ENCODE measurements at places on chromosomes 7 and 10.

DNA sequence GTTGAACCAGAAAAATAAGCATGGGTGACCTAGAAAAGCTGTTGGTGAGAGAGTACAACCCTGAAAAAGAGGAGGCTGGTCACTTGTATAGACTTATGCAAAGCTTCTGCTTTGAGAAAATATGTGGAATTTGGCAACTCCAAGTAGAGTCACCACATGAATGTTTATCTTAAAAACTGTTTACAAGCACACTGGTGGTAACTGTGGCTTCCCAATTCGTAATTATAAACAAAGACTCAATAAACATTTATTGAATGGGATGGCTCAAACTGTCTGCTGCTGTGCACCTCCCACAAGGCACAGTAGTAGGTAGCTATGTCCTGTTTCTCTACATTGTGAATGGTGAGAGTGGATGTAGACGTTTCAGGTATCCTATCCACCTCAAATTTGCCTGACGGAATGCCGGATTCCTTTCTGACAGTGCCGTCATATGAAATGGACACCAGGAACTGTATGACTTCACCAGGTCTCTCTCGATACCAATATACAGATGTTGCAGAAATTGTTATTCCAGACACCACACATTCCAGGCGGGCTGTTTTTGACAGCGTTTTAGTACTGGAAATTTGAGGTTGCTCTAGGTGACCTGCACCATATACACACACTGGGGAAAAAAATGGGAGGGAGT is 43.4 kb upstream of the TARP start:
- DNase-seq = no peak

- DNase-seq = peak; percentile 44
Observed at GRCh38 chr10:63537536-63537935, 16.3 kb downstream of the REEP3 start.

DNA sequence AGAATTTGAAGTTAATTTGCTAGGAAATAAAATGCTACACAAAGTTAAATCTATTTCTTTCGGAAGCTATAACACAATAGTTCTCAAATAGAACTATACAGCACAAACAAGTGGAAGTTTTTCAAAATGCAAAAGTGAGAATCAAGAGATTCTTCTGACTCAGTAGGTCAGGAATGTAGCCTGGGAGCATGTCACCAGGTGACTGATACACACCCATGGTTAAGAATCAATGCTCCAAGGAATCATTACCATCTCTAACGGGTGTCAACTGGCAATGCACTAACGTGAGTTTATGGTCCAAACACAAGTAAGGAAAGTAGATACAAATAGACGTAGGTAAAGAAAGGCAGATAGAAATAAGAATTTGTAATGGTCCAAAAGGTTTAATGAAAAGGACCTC is 170.5 kb downstream of the SRPK2 start:
- DNase-seq = no peak

DNA sequence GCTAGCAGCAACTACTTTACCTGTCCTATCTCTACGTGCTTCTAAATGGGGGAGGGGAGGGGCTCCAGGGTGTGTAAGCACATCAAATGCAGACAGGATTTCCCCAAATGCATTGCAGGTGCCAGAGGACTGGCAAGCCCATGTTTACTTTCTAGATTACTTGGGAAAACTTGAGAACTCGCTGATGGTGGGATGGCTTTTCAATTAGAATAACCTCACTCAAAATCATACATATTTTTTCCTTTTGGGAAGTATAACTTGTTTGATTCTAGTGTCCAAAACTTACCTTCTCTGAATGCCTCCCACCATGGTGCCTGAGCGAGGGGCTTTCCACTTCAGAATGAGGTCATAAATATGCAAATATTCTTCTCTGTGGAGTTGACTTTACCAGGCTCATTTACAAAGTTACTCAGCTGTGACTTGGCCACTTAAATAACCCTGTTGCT is 191.3 kb upstream of the RHOBTB1 start:
- no peak for DNase-seq

GRCh38 chr10:71705582-71705981 is 14.0 kb downstream of the C10orf105 start:
- no peak for DNase-seq

DNA sequence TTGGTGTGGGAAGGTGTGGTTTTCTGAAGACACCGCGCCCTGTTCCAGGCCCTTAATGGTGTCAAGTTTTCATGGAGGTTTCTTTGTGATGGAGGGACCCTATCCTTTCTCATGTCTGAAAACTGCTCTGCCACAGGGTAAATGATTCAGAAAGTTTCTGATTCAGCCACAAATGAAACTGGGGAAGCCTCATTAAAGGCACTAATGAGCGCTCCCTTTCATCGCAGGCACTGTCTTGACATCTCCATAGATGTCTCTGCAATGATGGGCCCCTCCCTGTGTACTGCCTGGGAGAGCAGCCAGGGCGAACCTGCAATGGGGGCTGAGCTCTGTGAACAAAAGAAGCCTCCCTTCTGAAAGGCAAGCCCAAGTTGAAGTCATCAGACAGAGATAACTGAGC is 355.3 kb downstream of the PRPF18 start:
- DNase-seq = no peak

DNA sequence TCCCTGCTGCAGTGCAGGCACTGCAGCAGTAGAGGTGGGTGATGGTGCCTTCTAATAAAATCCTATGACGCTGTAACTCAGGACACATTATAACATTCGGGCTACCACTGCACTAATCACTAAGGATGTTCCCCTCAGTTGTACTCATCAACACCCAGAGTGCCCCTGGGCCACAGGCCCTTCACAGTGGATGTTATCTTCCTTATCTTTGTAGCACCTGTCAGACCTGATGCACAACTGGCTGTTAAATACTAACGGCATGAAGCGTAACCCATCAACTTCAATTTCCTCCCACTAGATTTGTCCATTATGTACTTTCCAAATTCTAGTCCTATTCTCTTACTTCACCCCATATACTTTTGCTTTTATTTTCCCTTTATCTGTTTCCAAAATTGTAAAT is 66.3 kb downstream of the PARD3 start:
- DNase-seq = no peak

All from NCI-H446 (cell line).